Subcutaneous preadipocyte (primary cell): ENCODE measurements at places on chromosomes 6 and 20. TPM values are rescaled to one million over a fixed set of nuclear protein-coding genes. Genes with fewer than 3 reads are reported as not detected.

Gene HLA-DRB5
- total RNA-seq, result not detected in 2 replicates

Gene CRYBG1
- 72.0 and 132 TPM in 2 replicates for total RNA-seq

Gene PREX1
- 0.73 and 31.3 TPM in 2 replicates for total RNA-seq

Gene RUNX2
- 5.1 and 7.0 TPM in 2 replicates for total RNA-seq

Gene SLC52A3
- total RNA-seq, result not detected in 2 replicates

Gene CLDN20
- not detected in 2 replicates for total RNA-seq

Gene CLPSL2
- not detected in 2 replicates for total RNA-seq

Gene CSE1L
- total RNA-seq, result 111 and 149 TPM in 2 replicates

Gene GJA10
- not detected in 2 replicates for total RNA-seq

Gene DEF6
- 0.37 and 0.39 TPM in 2 replicates for total RNA-seq

Gene BMP2
- total RNA-seq, result 1.1 and 2.5 TPM in 2 replicates

Gene SRXN1
- 43.0 and 53.0 TPM in 2 replicates for total RNA-seq

Gene GPR6
- not detected in 2 replicates for total RNA-seq

Gene PRICKLE4
- 1.8 TPM in 1 of 2 replicates, not detected in the other for total RNA-seq

Gene ELOVL2
- total RNA-seq, result under 0.01 and 0.39 TPM in 2 replicates

Gene KCNK16
- not detected in 2 replicates for total RNA-seq

Gene PACRG
- total RNA-seq, result 0.37 and 0.78 TPM in 2 replicates

Gene CRISP2
- not detected in 2 replicates for total RNA-seq

Gene CCN6
- total RNA-seq, result not detected in 2 replicates

Gene SAMD3
- total RNA-seq, result 0.20 TPM in 1 of 2 replicates, not detected in the other

Gene PHF10
- total RNA-seq, result 8.1 and 8.8 TPM in 2 replicates

Gene PROCR
- total RNA-seq, result 136 and 137 TPM in 2 replicates

Gene OLIG3
- total RNA-seq, result not detected in 2 replicates

Gene RNF39
- total RNA-seq, result not detected in 2 replicates

Gene SLC32A1
- not detected in 2 replicates for total RNA-seq

Gene PYGB
- total RNA-seq, result 173 and 266 TPM in 2 replicates

Gene C20orf144
- 0.20 TPM in 1 of 2 replicates, not detected in the other for total RNA-seq

Gene LY6G5C
- total RNA-seq, result 0.37 and 0.39 TPM in 2 replicates

Gene KCNS1
- total RNA-seq, result under 0.01 and 0.20 TPM in 2 replicates

Gene HMGCLL1
- total RNA-seq, result under 0.01 and 0.37 TPM in 2 replicates

Gene CRIP3
- total RNA-seq, result 0.39 TPM in 1 of 2 replicates, not detected in the other

Gene KCNQ2
- total RNA-seq, result not detected in 2 replicates

Gene PPIL6
- total RNA-seq, result 4.3 and 5.5 TPM in 2 replicates

Gene HTR1B
- 0.20 TPM in 1 of 2 replicates, not detected in the other for total RNA-seq
